ENCODE measurements at places on chromosomes 7 and 10.

- DNase-seq: no peak
These were observed 52.3 kb upstream of the MYL10 start for GRCh38 chr7:101681170-101682007.

- peak; percentile 1 for DNase-seq
These were observed 40.4 kb upstream of the DLX5 start for GRCh38 chr7:97064972-97065587.

GRCh38 chr7:33539198-33539597 is 366.1 kb upstream of the BMPER start:
- DNase-seq: no peak

GRCh38 chr7:134520130-134520529 is 7.2 kb upstream of the AKR1B10 start:
- no peak for DNase-seq

Data from NCI-H1048 (cell line).